ENCODE measurements at places on chromosomes 4 and X.

DNA sequence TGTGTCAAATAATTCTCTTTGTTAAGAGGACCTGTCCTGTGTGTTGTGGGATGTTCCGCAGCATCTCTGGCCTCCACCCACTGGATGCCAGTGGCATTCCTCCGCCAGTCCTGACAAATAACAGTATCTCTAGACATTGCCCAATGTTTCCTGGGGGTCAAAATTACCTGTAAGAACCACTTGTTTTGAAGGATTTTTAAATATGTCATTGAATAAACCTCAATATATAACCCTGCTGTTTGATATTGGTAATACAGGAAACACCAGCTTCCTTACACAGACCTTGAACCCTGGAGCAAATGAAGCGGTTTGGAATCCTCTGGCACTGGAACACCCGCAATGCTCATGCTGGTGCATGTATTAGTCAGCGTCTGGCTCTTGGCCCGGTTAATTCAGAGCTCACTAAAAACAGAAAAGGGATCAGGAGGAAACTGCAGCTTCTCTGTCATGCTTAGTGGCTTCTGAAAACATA lies 101.3 kb downstream of the TBL1X start:
- DNase-seq = no peak

GRCh38 chr4:174107746-174108354 lies 175.6 kb downstream of the FBXO8 start:
- DNase-seq = no peak

DNA sequence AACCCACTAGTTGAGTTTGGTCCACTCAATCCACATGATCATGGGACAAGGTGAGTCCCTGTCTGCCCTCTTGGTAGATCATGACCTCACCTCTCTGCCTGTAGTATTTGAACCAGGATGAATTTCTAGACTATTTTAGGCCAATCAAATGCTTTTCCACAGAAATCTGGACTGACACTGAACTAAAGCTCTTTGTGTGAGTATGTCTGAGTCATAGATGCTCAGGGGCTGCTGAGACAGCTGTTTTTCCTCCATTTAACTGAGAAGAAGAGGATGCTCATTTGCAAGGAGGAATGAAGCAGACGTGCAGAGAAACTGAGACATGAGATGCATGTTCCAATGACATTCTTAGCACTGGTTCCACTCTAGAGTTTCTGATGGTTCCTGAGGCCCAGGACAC lies 77.3 kb upstream of the TMEM47 start:
- no peak for DNase-seq

DNA sequence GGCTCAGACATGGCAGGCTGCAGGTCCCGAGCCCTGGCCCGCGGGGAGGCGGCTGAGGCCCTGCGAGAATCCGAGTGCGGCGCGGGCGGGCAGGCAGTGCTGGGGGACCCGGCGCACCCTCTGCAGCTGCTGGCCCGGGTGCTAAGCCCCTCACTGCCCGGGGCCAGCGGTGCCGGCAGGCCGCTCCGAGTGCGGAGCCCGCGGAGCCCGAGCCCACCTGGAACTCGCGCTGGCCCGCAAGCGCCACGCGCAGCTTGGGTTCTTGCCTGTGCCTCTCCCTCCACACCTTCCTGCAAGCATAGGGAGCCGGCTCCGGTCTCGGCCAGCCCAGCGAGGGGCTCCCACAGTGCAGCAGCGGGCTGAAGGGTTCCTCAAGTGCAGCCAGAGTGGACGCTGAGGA lies 97.5 kb downstream of the QDPR start:
- no peak for DNase-seq

- DNase-seq = no peak
These were observed 316.2 kb downstream of the GPAT3 start for GRCh38 chr4:83852085-83852451.

DNA sequence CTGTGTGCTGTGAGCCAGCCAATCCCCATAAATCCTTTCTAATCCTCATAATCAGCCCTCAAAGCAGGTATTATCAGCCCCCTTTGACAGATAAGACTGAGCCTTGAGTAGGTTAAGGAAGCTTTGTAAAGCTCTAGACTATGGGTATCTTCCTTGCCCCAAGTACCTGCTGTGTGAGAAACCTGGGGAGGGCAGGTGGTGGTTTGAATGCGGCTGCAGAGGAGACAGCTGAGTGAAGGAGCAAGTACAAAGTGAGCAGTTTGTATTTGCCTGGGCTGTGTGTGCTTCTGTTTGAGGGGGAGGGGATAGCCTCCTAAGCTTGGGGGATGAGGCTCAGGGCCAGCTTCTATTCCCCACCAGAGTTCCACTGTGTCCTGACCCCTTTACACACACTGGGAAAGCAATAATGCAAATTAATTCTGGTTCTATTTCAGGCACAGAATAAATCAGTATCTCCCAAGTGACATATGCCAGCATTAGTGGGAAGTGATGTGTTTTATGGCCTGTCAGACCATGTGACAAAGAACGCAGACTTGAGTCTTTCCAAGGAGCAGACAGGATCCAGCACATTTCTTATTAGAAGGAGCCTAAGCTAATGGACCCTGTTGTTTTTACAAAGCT lies 63.5 kb downstream of the EVC start:
- no peak for DNase-seq

DNA sequence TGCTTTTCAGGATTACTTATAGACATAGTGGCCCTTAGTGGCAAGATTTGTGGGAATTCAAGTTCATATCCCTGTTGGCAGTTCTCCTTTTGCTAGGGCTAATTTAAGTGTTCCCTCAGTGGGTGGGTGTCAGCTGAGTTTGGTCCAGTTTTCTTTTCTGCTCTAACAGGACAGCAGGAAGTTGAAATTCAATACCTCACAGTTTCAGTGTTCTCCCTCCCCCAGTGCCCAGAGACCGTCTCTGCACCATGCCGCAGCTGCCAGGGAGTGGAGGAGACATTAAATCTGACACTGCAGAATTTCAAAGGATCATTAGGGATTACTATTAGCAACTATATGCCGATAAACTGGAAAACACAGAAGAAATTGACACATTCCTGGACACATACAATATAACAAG lies 50.7 kb downstream of the UBE2NL start:
- DNase-seq = no peak

DNA sequence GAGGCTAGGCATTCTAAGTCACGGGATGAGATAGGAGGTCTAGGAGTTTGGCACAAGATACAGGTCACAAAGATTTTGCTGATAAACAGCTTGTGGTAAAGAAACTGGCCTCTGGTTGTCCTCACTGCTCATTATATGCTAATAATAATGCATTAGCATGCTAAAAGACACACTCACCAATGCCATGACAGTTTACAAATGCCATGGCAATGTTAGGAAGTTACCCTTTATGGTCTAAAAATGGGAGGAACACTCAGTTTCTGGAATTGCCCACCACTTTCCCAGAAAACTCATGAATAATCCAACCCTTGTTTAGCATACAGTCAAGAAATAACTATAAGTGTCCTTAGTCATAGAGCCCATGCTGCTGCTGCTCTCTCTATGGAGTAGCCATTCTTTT lies 286.9 kb downstream of the ZNF674 start:
- no peak for DNase-seq

DNA sequence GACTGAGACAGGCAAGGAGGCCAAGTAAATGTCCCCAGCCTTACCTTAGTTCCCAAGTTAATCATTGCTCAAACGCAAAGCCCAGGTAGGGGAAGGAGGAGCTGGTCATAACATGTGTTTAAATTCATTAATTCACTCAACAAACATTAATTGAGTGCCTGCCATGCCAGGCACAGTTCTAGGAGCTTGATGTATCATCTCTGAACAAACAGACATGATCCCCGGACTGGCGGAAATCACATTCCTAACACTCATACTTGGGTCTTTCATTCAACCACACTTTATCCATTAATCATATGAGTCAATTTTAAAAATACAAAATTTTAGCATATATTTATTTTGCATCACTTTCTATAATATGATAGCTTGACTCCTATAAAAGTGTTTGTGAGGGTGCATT lies 335.3 kb upstream of the NOCT start:
- no peak for DNase-seq

DNA sequence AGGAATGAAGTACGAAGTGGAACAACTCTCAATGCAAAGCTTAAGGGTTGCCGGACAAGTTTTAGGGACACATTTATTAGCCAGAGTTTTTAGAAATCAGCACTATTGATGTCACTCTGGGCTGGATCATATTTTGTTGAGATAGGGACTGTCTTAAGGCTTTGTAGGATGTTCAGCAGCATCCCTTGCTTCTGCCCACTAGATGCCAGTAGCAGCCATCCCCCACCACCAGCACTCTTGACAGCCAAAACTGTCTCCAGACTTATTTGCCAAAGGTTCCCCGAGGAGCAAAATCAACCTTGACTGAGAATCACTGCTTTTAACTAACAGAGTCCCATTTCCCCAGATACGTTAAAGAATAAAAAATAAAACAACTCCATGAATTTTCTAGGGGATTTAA lies 1497.3 kb downstream of the STIM2 start:
- no peak for DNase-seq

DNA sequence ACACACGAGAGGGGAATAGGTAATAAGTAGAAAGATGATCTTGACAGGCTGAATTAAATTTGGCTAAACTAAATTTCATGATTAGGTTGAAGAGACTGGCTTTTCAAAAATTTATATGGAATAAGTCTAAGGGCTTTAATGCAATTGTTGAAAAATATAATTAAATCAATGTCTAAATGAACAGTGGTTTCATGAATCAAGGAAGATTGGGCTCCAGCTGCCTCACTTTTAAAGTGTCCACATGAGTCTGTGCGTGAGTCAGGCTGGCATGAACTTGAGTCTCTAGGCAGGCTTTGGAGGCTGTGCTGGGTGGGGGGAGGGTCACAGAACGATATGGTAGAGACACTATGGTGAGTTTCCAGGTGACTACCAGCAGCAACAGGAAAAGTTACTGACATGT lies 111.9 kb downstream of the SORBS2 start:
- no peak for DNase-seq

DNA sequence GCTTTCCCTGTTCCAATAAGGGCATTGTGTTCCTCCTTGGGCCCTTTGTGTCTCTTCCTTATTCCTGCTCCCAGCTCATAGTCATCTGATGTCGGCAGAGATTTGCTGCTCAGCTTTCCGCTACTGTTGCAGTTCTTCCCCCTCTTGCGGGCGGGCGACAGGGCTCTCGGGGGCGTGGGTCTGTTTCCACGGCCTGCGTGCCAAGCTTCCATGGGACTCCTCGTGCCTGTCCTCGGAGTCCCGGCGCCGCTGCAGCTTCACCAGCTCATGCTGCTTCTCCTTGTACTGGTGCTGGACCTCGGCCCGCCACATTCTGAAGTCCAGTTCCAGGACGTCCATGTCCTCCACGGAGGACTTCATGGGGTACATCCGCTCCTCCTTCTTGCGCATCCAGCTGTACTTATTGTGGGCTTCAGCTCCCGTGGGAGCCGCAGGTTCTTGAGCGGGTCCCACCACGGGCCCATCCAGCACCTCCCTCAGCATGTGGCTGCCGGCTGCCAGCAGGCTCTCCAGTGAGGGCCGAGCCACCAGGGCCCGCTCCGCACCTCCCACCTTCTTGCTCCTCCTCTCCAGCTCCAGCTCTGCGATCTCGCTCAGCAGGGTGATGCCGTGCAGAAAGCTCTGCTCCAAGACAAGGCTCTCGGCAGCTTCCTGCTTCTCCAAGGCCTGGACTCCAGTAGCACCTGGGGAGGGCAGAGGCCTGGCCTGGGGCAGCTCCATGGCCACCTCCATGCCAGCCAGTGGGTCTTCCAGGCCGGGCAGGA lies 74.1 kb upstream of the UCP1 start:
- no peak for DNase-seq

GRCh38 chr4:108820492-108821350 lies 57.9 kb upstream of the ETNPPL start:
- DNase-seq = no peak

DNA sequence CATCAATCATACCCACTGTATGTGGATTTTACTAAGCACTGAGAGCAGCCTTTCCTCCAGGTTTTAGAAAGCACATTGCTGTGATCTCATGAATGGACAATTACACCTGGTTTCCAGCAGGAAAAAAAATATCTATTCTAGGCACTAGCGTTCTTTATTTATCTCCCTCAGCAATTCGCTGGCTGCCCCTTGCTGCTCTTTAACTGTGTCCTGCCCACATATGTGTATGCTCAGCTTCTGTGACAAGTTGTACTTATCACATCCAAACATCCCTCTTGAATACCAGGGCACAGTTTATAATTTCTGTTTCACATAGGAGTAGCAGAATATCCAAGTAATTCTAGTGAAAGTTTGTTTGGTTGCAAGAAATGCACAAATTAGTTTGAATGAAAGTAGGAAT lies 146.8 kb downstream of the USP46 start:
- DNase-seq = no peak

Data from DMS 273 treated with DMSO at 0.1 percent for 48 hours (cell line).